Activated naive CD8-positive, alpha-beta T cell treated with anti-CD3 and anti-CD28 coated beads, Interleukin-2, amount 10 ng/mL, durations not matched to agents 7 days and 5 days (primary cell): ENCODE measurements at places on chromosomes 2 and 18.

DNA sequence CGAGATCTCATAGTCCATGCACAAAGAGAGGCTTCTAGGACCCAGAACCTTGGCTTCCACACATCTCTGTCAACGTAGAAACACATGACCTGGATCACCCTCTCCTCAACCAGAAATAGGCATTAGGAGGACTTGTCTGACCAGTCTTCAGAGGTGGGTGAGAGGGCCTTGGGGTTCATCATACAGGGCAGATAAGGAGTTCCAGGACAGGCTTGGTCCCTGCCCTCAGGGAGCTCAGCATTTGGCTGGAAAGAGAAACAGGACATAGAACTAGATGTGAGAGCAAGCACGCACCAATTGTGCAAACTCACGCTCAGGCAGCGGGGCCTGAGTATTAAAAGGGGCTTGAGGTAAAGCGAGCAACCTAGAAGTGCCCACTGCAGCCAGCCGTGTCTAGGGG, 28.6 kb upstream of the NOTO start:
- no peak for DNase-seq

DNA sequence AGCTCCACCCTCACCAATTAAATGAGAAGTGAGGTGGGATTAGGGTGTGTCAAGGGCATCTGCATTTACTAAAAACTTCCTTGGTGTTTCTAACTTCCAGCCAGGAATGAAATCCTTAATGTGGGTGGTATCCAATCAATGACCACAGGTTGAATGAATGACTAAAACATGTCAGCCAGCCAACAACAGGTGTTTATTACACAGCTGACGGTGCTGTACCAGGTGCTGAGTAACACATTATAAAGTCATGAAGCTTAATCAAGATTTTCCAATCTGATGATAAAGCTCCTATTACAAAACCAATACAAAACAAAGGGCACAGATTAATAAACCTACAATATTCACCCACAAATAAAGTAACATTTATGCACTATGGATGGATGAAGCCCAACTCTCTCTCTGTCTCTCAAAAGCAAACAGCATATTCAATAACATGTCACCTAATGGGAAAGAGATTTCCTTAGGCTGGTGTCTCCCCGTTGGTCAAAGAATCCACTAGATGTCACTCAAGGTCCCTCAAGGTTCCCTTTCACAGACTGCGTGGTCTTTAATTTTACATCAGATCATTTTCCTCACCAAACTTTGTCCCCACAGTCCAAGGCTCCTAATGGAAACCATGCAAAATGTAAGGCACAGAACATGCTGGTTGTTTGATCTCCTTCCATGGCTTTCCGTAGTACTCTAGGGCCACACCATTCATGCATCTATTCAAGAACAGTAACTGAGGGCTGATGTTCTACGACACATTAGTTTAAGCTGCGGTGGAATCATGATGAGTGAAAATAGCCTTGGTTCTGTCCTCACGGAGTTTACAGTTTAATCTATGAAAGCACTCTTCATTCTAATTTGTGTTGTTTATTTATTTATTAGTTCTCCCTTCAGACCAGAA, 6.4 kb upstream of the PTPN4 start:
- no peak for DNase-seq

DNA sequence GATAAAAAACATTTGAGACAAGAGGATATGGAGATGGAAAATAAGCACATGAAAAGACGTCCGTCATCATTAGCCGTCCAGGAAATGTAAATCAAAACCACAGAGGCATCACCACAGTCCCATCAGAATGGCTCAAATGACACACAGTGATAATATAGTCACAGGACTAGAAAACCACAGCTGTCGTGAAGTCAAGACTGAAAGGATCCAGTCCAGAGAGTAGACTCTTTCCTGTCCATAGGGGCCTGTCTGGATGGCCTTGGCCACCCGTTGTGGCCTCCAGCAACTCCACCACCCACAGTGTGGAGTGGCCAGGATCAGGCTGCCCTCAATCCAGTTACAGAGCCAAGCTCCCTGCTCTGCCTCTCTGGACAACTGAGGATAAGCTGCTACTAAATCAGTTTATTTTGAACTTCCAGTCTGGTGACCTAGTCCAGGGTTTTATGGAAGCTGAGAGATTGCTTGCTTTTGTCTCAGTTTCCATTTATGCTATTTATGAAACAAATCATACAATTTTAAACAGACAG, 60.4 kb downstream of the RHOB start:
- no peak for DNase-seq

DNA sequence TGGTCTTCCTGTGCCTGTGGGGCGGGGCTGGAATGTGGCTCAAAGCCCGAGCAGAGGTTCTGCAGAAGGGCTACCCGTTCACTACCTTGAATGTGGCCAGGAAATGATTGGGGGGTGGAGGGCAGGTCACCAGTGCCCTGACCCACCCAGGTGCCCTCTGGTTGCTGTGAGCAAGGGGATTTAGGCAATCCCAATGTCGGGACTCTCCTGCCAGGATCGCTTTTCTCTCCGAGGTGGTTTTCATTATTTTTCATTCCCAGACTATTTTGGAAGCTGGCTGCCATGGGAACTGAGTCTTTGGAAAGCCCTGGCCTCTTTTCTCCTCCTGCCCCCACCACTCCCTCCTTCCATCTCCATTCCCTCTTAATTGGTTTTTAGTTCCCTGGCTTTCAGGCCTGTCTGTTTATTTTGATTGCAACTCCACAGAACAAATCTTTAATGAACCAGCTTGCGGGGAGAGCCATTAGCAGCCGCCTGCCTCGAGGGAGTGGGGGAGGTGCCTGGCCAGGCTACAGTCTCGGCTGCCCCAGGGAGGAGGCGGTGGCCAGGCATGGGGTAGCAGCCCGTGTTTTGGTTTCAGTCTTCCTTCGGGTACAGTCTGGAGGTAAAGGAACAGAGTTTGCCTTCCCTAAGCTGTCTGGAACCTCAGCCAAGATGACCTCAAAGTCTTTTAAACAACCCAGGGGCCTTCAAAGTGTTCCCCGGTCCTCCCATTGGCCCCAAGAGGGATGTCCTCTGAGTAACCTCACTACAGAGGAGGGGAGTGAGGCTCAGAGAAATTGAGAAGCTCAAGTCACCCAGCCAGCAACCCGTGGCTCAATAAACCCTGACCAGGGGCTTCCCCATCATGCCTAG, 114.4 kb upstream of the HAAO start:
- no peak for DNase-seq

GRCh38 chr2:238569507-238570195, 142.9 kb downstream of the ASB1 start:
- no peak for DNase-seq

- no peak for DNase-seq
Observed at GRCh38 chr2:237466211-237466610, 20.8 kb upstream of the MLPH start.

DNA sequence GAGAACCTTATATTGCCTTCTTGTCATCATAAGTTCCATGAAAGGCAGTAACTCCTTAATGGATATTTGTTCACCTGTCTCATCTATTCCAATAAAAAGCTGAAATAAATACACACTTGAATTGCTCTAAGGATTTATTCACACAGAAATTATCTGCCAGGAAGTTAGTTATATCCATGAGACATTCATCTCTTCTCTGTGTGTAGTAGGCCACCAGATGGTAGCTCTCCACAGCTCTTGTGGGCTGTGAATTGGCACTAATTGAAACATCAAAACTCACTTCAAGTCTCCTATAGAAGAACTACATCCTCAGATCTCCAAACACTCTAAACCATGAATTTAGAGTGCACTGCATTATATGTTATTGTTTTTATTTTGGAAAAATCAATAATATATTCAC, 189.6 kb downstream of the DSC3 start:
- DNase-seq: no peak

DNA sequence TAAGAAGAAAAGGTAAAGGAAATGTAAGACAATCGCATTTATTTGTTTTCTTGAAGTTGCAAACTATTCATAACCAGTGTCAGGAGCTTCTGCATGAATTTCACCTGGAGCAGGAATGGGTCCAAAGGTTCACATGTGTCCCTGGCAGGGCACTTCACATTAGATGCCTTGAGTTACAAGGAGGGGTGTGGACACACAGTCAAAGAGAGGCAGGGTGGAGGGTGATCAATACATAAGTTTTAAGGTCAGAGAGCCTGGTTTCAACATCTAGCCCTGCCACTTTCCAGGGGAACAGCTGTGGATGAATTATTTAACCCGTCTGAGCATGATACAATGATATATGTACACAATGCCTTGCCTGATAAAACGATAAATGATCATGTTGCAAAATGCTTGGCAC, 321.4 kb downstream of the CYP26B1 start:
- DNase-seq: no peak

- no peak for DNase-seq
Observed at GRCh38 chr18:4394700-4395099, 60.4 kb downstream of the DLGAP1 start.

DNA sequence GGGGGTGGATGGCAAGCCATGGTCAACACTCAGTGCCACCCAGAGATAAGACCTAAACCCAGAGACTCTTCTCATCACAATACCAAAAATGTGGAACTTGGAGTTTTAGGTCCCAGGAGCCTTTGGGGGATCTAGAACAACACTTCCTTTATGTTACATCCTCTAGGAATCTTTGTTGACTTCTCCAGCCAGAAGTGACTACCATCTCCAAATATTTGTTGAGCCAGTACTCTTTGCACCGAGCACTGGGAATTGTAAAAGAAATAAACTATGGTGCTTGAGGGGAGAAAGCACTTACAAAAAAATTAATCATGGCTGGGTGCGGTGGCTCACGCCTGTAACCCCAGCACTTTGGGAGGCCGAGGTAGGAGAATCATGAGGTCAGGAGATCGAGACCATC, 120.0 kb upstream of the TMEM200C start:
- no peak for DNase-seq

GRCh38 chr2:204065566-204065965, 129.0 kb downstream of the ICOS start:
- DNase-seq: no peak

GRCh38 chr2:9539531-9539930, 16.1 kb downstream of the ADAM17 start:
- no peak for DNase-seq

DNA sequence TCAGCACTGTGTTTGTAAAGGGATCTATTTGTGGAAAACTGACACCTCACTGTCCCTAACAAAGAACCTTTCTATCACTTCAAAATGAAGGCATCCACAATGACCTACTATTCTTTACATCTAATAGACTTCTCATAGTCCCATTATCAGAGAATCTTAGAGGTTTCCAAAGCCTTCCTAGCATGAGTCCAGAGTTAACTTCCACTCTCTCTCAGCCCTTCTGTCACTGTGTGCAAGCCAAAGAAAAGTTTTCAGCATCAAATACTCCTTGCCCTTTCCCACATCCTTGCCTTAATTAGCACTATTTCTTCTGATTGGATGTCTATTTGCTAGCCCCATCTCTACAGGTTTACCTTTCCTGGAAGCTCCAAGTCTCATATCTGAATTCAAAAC, 178.5 kb downstream of the ERBB4 start:
- DNase-seq: no peak

GRCh38 chr2:213806125-213806726, 522.0 kb downstream of the SPAG16 start:
- no peak for DNase-seq

- no peak for DNase-seq
Observed at GRCh38 chr2:115305712-115306111, 863.3 kb downstream of the DPP10 start.

- no peak for DNase-seq
Observed at GRCh38 chr2:109411640-109412325, 202.0 kb downstream of the SEPTIN10 start.

DNA sequence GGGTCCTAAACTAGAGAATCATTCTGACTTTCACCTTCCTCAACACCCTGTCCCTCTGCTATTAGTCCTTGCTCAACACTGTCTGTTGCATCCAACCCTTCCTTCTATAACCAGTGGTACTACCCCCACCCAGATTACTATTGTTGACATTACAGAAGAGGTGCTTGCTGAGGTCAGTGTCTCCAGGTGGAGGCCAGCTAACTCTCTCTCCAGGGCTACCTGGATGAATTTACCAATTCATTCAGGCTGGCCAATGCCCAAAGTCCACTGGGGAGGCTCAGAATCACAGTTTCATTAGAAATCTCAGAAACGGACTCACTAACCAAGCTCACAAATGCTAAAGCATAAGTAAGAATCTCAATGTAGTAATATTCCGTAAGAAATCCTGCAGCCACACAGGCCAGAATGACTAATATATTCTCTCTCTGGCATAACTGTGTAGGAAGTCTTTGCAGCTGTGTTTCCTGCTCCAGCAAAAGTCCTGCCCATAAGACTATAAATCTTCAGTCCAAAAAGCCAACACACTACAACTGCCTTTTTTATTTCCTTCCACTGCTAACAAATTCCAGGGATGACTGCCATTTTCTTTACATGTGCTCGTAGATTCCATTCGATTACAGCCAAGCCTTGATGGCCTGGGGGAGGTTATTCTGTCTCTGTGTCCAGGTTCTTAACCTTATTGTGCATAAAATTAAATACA, 10.0 kb upstream of the TTR start:
- DNase-seq: no peak

DNA sequence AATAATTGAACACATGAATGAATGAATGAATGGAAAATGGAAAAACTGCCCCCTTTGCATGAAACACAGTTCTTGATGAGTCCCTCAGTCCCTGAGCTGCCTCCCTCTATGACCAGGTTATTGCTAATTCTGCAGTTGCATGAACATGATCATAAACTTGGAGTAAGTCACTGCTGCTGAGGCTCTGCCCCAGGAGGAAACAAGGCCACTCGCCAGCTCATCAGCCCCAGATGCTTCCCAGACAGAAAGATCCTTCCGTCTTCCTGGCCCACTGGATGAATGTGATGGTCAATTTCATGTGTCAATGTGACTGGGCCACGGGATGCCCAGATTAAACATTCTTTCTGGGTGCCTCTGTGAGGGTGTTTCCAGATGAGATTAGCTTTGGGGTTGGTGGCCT, 16.4 kb downstream of the GPR45 start:
- DNase-seq: no peak

- DNase-seq: no peak
Observed at GRCh38 chr18:57915248-57915647, 112.1 kb upstream of the ATP8B1 start.

DNA sequence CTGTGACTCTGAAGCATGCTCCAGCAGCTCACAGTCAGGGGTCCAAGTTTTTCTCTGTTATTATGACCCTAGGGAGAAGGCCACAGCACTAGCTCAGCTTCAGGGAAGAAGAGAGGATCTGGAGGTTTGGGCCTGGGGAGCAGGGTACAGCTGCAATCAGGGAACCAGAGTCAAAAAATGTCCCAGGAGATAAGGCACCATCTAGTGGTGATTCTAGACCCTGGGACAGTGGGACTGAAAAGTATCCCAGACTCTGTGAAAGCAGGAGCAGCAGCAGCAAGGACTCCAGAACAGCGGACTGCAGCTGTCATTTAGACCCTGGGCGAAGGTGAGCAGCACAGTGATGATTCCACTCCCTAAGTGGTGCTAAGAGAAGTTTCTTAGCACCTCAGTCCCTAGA, 278.4 kb upstream of the DDX18 start:
- no peak for DNase-seq

DNA sequence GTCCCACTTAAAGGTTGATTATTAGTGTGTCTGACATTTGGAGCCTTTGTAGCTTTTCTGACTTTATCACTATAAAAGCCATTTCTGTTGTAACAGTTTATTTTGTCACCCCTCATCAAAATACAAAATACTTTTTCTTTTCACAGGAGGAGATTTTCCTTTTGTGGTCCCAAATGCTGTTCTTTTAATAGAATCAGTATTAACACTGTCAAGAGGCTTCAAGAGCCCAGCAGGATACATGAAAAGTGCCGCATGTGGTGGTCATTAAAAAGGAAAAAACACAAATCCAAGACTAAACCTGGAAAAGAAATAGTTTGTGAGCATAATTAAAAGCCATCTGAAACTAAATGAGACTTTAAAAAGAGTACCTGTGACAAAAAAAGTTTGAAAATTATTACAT, 515.7 kb downstream of the DCDC2C start:
- no peak for DNase-seq

- DNase-seq: no peak
Observed at GRCh38 chr18:55128437-55128836, 169.2 kb upstream of the CCDC68 start.
